ENCODE measurements at places on chromosomes 13 and 19.
A peak's percentile ranks its signal among the peaks of the same experiment; 100 is the strongest.

DNA sequence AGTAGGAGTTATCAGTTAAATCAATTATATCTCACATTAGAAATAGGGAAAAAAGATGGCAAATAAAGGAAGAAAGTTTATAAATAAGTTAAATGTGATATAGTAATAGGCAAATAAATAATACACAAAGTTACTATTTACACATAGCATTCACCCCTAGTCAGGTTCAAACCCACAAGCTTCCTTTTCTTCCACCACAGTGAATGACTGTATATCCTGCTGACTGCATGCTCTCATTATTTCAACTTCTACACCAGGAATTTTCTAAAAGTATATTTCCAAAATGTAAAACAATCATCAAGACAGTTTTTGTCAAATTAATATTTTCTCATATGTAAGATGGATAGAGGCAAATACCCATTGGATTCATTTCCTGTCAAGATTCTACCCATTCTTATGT is 548.6 kb upstream of the SLITRK5 start:
- peak; percentile 25 for DNase-seq

GRCh38 chr19:16750081-16750480 is 30.4 kb downstream of the NWD1 start:
- no peak for DNase-seq

DNA sequence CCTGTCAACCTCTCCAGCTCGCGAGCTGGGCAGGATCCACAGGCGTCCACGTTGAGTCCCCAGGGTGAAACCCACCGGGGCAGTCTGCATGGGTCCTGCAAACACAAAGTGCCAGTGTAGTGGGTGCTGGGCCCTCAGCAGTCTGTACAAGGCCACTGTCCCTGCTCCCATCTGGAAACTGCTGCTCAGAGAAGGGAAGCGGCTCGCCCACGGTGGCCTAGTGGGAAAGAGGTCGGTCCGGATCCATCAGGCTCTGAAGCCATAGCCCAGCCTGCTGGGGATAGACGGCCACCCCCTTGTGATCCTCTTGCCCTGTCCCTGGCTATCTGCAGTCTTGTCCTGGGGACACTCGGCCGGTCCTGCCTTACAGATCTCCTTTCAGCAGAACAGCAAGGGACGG is 2.6 kb upstream of the DIRAS1 start:
- DNase-seq = no peak

GRCh38 chr13:99087954-99088491 is 110.2 kb upstream of the DOCK9 start:
- DNase-seq = peak; percentile 6

DNA sequence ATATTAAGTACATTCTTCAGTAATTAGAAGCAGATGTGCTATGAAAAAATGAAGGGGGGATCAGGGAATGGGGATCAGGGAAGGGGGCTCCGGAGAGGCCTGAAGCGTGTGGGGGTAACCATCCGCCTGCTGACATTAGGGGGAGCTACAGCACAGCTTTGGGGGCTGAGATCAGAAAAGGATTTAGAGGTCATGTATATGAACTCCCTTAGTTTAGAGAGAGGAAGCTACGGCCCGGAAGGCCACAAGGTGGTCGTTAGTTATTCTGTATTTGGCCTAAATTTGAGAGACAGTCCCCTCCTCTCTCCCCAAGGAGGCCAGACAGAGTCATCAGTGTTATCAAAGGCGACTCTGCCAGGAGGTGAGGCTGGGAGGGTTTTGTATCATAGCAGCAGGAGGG is 99.0 kb downstream of the TM9SF2 start:
- DNase-seq = no peak

- DNase-seq = no peak
Observed at GRCh38 chr13:99994638-99995020, 13.0 kb downstream of the ZIC2 start.

GRCh38 chr13:27276188-27276587 is 5.6 kb downstream of the RASL11A start:
- no peak for DNase-seq

- peak; percentile 91 for DNase-seq
Observed at GRCh38 chr19:18322318-18322758, 538 bp downstream of the LSM4 start.

GRCh38 chr19:50154529-50154928 is 8.6 kb downstream of the IZUMO2 start:
- no peak for DNase-seq

GRCh38 chr13:72763411-72763810 is 18.3 kb downstream of the DIS3 start:
- no peak for DNase-seq

DNA sequence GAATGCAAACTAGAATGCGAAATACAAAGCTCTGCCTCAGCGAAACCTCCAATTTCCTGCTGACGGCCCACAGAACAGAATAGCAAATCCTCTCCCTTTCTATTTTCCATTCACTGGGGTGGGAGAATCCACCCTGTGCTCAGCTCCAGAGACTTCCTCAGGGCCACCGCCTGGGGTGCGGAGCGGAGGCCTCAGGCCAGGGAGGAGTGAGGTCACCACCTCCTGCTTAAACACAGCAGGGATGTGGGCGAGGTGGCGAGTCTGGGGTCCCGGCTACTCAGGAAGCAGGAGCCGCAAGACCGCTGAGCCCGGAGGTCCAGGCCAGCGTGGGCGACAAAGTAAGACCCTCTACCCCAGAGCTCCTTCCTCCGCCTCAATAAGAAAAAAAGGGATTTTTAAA is 666 bp upstream of the ZNF320 start:
- DNase-seq = no peak

DNA sequence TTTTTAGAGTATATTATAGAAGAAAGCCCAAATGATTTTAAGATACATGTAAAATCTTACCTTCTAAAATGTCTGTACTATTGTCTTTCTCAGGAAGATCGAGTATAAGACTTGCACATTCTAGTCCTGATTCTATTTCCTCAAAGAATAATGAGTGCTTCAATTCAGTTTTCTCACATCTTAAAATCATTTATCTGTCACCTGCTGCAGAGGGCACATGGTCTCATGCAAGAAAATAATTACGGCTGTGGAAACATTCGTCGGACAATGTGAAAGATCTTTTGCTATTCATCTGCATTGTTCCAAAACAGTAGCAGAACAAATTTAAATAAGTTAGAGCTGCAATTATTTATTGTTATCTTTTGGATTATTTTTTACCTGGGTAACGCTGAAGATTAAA is 1403.5 kb downstream of the PCDH9 start:
- DNase-seq = no peak

DNA sequence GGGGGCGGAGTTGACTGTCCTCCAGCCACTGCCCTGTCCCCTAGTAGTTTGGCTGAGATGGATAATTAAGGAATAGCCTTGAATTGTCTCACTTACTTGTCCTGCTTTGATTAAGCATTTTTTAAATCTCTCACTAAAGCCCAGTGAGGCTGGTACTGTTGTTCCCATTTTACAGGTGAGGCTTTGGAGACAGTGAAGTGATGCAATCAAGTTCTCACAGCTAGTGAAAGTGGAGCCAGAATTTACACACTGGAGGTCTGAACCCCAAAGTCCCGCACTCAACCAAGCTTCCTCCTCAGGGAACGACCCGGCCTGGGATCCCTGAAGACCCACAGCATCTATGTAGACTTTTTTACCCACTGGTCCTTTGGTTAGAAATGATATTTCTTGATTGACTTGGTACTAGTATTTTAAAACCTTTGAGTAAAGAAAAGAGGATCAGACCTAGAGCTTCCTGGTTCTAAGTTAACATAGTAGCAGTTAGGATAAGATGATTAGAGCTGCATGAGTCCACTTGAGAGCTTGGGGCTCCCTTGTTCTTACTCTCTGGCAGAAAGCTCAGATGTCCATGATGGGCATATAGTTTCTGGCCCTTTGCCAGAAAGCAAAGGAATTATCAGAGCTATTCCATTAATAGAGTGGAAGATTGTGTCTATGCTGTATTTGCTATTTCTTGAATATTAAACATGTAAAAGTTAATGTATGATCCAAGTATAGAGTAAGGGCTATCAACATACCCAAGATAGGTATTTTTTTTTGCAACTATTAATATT is 154.3 kb downstream of the LMO7 start:
- no peak for DNase-seq

GRCh38 chr19:54173951-54174834 is 1.2 kb upstream of the TMC4 start:
- DNase-seq = no peak

GRCh38 chr13:80469105-80469852 is 128.4 kb upstream of the SPRY2 start:
- DNase-seq = no peak

- DNase-seq = no peak
Observed at GRCh38 chr19:47495478-47496372, 11.7 kb upstream of the KPTN start.

Measured in hematopoietic multipotent progenitor cell treated with erythropoietin and hydrocortisone succinate and interleukin-3 and kit ligand, for 4 days (in vitro differentiated cells).